GM13977 (cell line): ENCODE measurements at places on chromosomes 5 and 9.

DNA sequence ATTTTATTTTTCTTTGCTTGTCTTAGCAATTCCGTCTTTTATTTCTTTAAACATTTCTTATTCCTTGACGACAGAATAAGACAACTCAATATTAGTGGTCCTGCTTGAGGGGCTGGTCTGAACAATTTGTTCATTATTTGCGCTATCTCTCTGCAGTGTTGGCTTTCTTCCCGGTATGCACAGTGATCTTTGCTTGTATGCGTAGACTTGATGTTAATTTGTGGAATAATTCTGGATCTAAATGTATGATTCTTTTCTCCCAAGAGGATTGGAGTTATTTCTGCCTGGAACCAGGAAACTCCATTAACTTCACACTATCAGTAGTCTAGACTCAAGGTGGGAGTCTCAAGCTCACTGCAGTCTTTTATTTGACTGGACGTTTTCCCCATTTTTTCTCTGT lies 80.4 kb downstream of the KDM4C start:
- DNase-seq, result no peak

DNA sequence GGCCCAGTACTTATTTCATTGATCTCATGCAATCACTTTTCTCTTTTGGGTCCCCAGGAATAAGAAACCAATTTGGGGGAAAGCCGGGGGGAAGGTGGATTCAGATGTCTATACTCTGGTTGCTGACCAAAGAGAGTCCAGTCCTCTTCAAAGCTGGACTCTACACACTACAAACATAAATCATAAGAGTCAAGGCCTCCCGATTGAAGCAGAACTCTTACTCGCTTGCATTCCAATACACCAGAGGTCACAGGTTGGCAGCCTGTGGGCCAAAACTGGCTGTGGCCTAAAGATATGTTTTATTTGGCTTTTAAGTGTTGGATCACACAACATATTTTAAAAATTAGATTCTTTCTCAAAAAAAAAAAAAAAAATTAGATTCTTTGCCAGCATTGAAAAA lies 311.4 kb upstream of the MSX2 start:
- DNase-seq, result no peak

DNA sequence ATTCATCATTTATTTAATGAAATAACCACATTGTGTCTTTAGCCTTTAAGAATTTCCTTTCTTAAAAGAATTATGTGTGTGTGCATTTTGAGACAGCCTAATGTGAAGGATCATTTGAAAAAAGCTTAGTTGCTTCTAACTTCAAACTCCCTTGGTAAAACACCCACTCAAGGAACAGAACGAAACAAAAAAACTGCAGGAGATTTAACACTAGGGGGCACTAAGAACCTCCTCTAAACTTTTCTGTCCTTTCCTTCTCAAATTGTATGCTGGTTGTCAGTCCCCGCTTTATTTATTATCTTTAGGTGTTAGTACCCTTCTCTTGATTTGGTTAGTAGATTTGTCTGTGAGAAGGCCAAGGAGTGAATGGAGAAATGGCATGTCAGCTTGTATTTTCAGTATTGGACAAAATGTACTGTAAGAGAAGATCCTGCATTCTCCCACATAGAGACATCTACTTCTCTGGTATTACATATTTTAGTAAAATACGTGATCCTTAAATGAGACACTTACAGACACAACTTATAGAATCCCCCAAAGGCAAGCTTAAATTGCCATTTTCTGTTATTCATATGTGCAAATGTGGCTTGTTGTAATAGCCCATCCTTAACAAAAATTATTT lies 229.7 kb downstream of the MRPS30 start:
- DNase-seq, result peak; percentile 27

DNA sequence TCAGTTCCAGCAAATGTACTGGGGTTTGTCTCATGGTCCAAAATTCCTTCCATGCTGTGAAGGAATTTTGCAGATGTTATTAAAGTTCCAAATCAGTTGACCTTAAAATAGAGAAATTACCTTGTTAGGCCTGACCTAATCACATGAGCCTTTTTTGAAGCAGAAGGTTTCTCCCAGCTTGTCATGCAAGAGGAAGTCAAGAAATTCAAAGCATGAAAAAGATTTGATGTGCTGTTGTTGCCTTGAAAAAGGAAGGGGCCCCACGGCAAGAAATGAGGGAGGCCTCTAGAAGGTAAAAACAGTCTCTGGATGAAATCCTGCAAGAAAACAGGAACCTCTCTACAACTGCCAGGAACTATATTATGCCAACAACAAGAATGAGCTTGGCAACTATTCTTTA lies 24.2 kb upstream of the HAPLN1 start:
- DNase-seq, result no peak
